ENCODE measurements at places on chromosomes 11 and 22.

DNA sequence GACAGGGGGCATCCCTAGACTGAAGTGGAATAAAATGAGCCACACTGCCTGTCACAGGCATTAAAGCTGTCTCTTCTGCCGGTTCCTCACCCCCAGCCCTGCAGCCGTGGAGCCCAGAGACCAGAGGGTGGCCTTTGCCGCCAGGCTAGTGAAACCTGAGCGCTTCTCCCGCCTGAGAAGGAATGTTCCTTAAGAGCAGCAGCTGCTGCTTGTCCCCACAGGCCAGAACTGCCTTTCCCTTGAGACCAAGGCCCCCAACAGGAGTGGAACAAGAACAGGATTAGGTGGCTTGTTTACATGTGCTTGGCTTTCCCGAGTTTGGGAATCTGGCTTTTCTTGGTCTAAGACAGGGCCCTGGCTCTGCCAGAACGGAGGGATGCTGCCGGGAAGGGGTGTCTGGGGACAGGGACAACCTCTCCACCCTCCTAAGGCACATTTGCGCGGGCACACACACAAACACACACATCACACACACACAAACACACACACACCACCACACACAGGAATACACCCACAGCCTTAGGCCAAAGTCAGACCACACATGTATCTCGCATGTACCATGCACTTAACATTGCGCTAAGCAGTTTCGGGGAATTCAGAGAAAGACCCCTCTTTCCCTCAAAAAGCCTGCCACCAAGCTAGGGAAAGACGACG, 91.8 kb downstream of the FEZ1 start:
- no peak for DNase-seq
- H3K4me1 ChIP-seq: peaks cover 11% of the 10 kb centered on the region
- no peaks in the 10 kb centered on the region for H3K36me3 ChIP-seq
- H3K27ac ChIP-seq: no peak overlapping the region

DNA sequence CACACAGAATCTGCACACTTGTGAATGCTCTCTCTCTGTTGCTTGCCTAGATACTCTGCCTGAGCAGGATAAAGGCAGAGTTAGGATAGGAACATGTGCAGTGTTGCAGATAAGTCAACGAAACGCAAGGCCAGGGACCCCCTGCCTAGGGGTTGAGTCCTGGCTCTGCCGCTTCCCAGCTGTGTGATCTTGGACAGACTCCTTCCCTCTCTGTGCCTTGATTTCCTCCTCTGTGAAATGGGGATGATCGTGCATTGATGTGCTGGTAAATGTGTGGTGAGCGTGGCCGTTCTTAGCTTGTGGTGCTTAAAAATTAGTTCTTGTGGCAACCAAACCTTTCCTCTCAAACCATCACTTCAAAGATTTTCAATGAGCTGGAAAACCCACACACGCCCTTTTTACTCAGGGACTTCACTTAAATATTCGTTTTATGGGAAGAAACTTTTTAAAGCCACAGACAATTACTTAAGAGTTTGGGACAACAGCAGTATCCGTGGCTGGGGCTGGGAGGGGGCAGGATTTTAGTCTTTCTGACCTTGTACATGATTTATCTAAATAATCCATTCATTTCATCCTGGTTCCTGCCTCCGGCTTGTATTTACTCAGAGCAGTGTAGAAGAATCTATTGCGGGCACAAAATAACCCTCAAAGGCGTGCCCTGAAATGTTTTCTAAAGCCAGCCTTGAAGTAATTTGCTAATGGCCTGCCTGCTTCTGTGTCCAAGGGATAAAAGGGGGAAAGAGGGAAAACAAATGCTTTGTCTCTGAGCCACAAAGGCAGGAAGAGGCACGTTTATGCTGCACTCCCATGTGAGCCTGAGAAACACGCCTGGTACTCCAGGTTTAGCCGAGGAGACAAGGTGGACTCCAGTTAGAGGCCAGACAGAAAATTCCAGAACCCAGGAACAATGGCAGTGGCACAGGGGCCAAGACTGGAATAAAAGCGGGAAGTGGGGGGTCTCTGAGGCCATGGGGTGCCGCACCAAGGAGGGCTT, 85.0 kb upstream of the CRYBB3 start:
- H3K4me3 ChIP-seq: no peak overlapping the region
- peaks cover 23% of the 10 kb centered on the region for H3K4me1 ChIP-seq
- no peak overlapping the region for H3K27ac ChIP-seq
- peaks cover 2% of the 10 kb centered on the region for H3K36me3 ChIP-seq
- DNase-seq: no peak

DNA sequence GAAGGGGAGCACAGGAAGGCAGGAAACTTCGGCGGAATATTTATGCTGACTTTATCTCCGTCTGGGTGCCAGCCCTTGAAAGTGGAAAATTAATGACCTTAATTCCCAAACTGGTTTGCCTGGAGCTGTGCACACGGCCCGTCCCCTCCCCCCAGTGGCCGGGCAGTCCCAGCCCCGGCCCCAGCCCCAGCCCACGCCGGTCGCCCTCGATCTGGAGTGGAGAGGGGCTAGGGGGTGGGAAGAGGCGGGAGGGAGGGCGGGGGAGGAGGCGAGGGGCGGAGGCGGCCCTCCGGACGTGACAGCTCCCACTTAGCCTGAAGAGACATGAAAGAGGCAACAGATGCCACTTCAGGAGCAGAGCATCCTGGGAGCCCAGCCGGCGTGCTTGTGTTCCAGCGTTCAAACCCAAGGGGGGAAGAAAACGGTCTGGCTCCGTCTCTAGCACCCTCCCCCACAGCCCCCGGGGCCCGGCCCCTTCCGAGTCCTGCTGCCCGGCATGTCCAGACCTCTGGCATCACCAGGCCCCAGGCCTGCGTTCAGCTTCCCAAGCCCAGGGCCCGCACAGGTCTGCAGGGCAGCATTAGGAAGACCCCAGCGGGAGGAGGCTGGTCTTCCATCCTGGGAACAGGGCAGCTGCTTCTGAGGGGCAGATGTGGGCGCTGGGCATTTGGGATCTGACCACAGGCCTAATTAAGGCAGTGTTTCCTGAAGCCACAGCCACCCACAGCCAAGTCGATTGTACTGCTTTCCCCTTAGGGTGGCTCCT, 20.0 kb upstream of the LMO1 start:
- H3K4me1 ChIP-seq: no peaks in the 10 kb centered on the region
- no peak overlapping the region for H3K4me3 ChIP-seq
- H3K36me3 ChIP-seq: no peaks in the 10 kb centered on the region
- H3K27ac ChIP-seq: no peak overlapping the region
- peaks cover 15% of the 10 kb centered on the region for H3K27me3 ChIP-seq

GRCh38 chr22:45709060-45709739, 37.6 kb downstream of the ATXN10 start:
- no peak overlapping the region for H3K4me3 ChIP-seq
- H3K27me3 ChIP-seq: no peaks in the 10 kb centered on the region
- peaks cover 19% of the 10 kb centered on the region for H3K36me3 ChIP-seq
- H3K27ac ChIP-seq: peak overlapping the region; percentile 10
- DNase-seq: no peak

- H3K36me3 ChIP-seq: no peaks in the 10 kb centered on the region
- H3K4me1 ChIP-seq: no peaks in the 10 kb centered on the region
- DNase-seq: no peak
- no peak overlapping the region for H3K4me3 ChIP-seq
- H3K27me3 ChIP-seq: peaks cover 9% of the 10 kb centered on the region
Observed at GRCh38 chr11:17590463-17590862, 43.4 kb downstream of the OTOG start.

- H3K4me3 ChIP-seq: no peak overlapping the region
- H3K36me3 ChIP-seq: no peaks in the 10 kb centered on the region
- no peaks in the 10 kb centered on the region for H3K27me3 ChIP-seq
- DNase-seq: no peak
- H3K27ac ChIP-seq: no peak overlapping the region
Observed at GRCh38 chr22:17862646-17863181, 88.4 kb upstream of the BID start.

DNA sequence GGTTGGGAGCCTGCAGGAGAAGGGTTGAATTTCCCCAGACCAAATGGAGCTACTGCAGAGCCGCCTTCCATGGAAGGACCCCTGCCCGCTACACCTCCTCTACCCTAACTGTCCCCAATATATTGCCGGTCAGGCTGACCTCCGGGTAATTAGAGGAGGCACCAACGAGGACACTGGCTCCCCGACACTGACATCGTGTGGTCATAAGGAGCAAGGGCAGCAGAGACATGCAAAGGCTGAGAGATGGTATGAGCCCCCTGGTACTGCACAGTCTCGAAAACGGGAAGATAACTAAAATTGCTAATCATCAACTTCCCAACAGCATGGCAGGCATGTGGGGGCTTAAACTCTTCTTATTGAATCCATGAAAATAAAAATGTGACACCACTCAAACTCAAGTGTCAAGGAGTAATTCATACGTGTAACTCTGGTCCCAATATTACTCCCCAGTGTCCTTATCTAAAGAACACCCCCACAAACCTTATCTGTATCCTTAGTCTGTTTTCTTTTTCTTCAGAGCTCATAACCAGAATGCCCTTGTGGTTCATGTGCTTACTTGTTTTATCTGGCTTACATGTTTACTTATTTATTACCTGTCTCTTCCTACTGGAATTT, 4.4 kb downstream of the CAVIN3 start:
- H3K36me3 ChIP-seq: peaks cover 2% of the 10 kb centered on the region
- peaks cover 41% of the 10 kb centered on the region for H3K27me3 ChIP-seq
- peak; percentile 50 for DNase-seq
- peaks cover 23% of the 10 kb centered on the region for H3K4me1 ChIP-seq

GRCh38 chr11:123323568-123323967, 106.5 kb upstream of the GRAMD1B start:
- no peaks in the 10 kb centered on the region for H3K36me3 ChIP-seq
- H3K4me1 ChIP-seq: no peaks in the 10 kb centered on the region
- no peak overlapping the region for H3K27ac ChIP-seq
- peaks cover 22% of the 10 kb centered on the region for H3K27me3 ChIP-seq
- no peak for DNase-seq

DNA sequence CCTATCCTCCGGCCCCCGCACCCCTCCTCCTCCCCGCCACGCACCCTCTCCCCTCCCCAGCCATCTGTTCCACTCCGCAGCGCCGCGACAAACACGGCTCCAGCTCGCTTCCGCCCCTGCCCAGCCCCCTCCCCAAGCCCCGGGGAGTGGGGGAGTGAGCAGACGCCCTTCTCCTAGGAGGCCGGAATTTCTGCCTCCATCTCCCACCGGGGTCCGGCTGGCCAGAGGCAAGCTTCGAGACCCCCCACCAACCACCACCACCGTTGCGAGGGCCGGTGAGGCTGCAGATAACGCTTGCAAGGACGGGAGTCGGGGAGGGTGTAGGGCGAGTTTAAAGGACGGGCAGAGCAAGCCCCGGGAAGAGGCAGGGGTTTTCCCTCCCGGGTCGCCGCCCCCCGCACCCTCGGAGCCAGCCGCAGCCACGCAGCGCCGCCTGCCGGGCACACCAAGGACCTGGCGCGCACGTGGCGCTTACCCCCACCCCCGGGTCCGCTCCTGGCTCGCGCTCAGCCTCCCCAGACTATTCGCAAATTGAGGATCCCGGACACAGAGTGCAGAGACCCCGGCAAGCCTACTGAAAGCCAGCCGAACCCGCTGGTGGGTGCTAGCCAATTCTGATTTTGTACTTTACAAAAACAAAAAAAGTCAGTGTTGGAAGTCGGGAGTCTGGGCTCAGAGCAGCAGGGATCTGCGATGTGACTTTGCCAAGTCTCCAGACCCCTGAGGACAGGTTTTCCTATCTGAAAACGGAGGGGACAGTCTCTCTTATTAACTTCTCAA, 22.6 kb downstream of the RTN4RL2 start:
- H3K27me3 ChIP-seq: peaks cover 25% of the 10 kb centered on the region
- DNase-seq: peak; percentile 75
- peaks cover 24% of the 10 kb centered on the region for H3K4me1 ChIP-seq

- DNase-seq: no peak
- H3K4me3 ChIP-seq: peak overlapping the region; percentile 93
- peaks cover 15% of the 10 kb centered on the region for H3K4me1 ChIP-seq
- H3K27ac ChIP-seq: no peak overlapping the region
- H3K36me3 ChIP-seq: no peaks in the 10 kb centered on the region
Observed at GRCh38 chr11:46294365-46295309, 17.2 kb downstream of the CREB3L1 start.

GRCh38 chr11:76785513-76785912, 2.4 kb downstream of the TSKU start:
- H3K4me3 ChIP-seq: no peak overlapping the region
- peaks cover 48% of the 10 kb centered on the region for H3K27me3 ChIP-seq
- DNase-seq: no peak
- H3K4me1 ChIP-seq: peaks cover 18% of the 10 kb centered on the region
- H3K36me3 ChIP-seq: no peaks in the 10 kb centered on the region

- peaks cover 6% of the 10 kb centered on the region for H3K27me3 ChIP-seq
- H3K36me3 ChIP-seq: no peaks in the 10 kb centered on the region
- H3K4me3 ChIP-seq: no peak overlapping the region
- H3K27ac ChIP-seq: no peak overlapping the region
Observed at GRCh38 chr11:132402071-132402684, 1031.8 kb downstream of the NTM start.

DNA sequence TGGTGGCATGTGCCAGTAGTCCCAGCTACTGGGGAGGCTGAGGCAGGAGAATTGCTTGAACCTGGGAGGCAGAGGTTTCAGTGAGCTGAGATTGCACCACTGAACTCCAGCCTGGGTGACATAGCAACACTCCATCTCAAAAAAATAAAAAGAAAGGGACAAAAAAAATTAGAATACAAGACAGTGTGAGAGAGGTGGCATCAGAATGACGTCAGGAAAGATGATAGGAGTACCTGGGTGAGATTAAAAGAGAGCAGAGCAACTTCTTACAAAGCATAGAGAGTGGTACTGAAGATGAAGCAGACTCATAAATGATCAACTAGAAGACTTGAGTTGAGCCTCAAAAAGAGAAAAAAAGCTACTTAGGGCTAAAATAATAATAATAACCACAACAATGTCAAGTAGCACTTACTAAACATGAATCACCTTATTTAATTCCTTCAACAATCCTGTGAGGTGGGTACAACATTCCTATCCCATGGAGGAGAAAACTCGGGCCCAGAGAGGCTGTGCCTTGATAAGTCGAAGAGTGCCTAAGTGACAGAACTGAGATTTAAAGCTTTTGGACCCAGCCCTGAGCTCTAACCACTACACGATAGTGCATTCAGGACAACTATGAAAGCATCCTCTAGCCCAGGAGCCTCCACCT, 5.2 kb upstream of the SLN start:
- no peak for DNase-seq
- H3K27me3 ChIP-seq: no peaks in the 10 kb centered on the region
- no peaks in the 10 kb centered on the region for H3K36me3 ChIP-seq
- H3K4me3 ChIP-seq: no peak overlapping the region
- no peak overlapping the region for H3K27ac ChIP-seq

- no peaks in the 10 kb centered on the region for H3K4me1 ChIP-seq
- no peak overlapping the region for H3K4me3 ChIP-seq
- no peak overlapping the region for H3K27ac ChIP-seq
- no peaks in the 10 kb centered on the region for H3K36me3 ChIP-seq
- H3K27me3 ChIP-seq: peaks cover 47% of the 10 kb centered on the region
- DNase-seq: no peak
Observed at GRCh38 chr11:36254713-36255112, 34.5 kb downstream of the COMMD9 start.

DNA sequence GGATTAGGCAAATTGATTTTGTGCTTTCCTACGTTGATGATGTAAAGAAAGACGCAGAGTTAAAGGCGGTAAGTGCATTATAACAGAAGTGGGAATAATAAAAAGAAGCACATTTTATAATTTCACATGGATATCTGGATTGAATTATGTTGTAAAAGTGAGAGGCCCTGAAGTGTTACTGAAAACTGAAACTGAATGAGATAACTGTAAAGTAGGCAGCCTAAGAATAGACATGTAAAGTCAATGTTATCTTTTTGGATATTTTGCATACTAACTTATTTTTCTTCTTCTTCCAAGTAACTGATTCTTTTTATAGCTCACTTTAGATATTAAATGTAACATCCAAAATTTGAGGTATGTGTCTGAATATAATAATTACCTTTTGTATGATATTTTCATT, 28.3 kb downstream of the ANO5 start:
- H3K4me3 ChIP-seq: no peak overlapping the region
- H3K4me1 ChIP-seq: no peaks in the 10 kb centered on the region
- no peak for DNase-seq
- H3K36me3 ChIP-seq: no peaks in the 10 kb centered on the region

Data from activated T-cell treated with anti-CD3 and anti-CD28 coated beads, Interleukin-2, amount 50 U/mL, for 72 hours (primary cell).